NCI-H1694 treated with DMSO at 0.1 percent for 48 hours (cell line): ENCODE measurements at places on chromosomes 4 and X.
A peak's percentile ranks its signal among the peaks of the same experiment; 100 is the strongest.

DNA sequence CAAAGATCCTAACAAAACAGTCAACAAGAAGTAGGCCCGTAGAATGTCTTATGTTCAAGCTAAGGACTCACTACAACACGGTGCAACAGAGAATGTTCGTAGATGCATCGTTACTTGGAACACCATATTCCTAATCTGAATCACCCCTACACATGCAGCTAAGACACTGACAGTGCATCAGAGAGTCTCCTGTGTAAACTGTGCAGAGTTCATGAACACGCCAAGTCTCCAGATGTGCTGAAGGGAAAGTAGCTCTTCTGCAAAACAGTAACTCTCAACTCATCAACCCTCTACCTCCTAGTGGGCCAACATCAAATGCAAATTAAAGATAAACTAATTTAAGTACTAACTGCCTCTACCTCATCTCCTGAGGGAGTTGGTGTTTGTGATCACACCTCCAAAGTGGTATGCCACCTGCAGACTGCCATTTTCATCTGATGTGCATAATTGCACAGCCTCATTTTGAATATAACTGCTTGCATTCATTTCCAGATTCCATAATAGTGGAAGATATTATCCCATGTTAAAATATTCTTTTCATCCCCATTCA is 73.5 kb downstream of the MOSPD2 start:
- no peak for DNase-seq

DNA sequence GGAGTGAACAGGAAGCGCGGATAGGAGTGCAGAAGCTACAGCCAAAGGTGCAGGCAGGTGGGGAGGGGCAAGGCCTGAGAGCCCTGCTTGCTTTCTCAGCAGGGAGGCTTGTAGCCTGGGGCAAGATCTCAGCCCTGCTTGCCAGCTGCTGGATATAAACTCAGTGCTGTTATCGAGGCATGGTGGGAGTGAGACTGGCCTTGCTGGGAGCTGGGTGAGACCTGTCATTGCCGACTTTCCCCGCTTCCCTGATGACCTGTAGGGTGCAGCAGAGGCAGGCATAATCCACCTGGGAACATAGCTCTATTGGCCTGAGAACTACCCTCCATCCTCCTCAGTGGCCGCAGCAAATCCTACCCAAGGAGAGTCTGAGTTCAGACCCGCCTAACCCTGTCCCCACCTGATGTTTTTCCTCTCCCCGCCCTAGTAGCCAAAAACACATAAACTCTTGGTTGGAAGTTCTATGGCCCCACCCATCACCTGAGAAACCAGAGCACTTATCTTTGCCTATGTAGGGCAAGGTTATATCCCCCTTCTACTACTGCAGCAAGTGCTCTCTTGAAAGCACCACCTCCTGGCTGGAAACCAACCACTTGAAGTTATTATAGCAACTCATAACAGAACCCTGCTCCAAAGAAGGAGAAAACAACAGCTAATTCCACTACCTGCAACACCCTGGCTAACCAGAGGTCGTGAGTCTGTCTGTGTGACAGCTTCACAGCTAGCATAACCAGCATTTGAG is 80.7 kb downstream of the FHIP1A start:
- DNase-seq = no peak

DNA sequence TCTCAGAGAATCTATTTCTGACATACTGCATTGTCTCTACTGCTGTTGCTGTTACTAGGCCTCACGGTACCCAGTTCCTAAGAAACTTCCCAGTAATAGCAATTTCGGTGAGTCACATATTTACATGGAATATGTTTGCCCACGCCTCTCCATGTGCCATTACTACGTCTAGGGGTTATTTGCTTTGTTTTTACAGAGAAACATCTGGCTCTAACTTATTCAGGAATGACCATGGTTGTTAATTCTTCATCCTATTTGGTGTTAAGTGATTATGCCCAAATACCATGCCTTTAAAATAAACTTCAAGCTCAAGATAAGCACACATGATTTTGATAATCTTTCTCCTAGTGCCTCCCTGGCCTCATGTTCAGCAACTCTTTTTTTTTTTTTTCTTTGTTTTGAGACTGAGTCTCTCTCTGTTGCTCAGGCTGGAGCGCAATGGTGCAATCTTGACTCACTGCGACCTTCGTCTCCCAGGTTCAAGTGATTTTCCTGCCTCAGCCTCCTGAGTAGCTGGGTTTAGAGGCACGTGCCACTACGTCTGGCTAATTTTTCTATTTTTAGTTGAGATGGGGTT is 101.0 kb upstream of the HS3ST1 start:
- DNase-seq = no peak

DNA sequence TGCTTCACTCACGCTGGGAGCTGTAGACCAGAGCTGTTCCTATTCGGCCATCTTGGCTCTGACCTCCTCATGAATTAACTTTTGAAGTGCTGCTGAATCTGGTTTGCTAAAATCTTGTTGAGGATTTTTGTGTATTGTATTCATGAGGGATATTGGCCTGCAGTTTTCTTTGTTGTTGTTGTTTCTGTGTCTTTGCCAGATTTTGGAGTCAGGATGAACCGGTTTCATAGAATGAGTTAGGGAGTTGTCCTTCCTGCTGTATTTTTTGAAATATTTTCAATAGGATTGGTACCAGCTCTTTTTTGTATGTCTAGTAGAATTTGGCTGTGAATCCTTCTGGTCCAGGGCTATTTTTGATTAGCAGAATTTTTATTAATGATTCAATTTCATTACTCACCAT is 138.1 kb downstream of the NPFFR2 start:
- no peak for DNase-seq

- DNase-seq = no peak
These were observed 4.4 kb downstream of the FGFBP2 start for GRCh38 chr4:15958562-15958961.

- no peak for DNase-seq
These were observed 135.4 kb downstream of the SMIM20 start for GRCh38 chr4:26049447-26049846.

DNA sequence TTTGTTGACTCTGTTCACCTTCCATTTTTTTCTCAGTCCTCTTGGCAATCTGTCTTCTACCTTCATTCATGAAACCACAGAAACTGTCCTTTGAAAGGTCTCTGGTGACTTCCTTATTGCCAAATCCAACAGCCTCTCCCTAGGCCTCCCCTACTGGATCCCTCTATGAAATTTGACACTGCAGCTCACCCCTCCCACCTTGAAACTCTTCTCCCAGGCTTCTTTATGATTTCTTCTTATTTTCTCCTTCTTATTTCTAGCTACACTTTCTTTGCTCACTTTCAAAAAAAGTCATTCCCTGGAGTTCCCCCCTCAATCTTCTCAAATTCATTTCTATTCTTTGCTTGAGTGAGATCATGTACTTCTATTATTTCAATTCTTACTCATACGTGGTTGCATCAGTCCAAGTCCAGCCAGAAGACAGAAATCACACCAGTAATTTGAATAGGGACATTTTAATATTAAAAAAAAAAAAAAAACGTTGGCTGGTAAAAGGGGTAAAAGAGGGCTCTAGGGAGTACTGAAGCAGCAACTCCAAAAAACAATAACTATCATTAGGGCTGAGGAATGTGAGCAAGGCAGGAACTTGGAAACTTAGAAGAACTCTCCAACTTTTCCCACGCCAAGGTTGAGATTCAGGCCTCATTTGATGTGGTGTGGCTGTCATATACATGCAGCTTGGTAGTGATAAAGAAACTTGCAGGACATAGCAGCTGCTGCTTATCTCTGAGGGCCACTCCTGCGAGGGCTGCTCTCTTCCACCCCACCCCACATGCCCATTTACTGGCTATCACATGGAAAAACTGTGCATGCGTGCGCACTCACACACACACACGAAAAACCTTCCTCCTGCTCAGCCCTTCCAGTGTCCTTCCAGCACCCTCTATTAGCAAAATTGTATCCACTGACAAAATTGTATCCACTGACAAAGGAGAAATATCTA is 169.8 kb upstream of the GALNT7 start:
- no peak for DNase-seq

- DNase-seq = peak; percentile 30
These were observed 79.4 kb downstream of the FAM53A start for GRCh38 chr4:1604706-1605205.

DNA sequence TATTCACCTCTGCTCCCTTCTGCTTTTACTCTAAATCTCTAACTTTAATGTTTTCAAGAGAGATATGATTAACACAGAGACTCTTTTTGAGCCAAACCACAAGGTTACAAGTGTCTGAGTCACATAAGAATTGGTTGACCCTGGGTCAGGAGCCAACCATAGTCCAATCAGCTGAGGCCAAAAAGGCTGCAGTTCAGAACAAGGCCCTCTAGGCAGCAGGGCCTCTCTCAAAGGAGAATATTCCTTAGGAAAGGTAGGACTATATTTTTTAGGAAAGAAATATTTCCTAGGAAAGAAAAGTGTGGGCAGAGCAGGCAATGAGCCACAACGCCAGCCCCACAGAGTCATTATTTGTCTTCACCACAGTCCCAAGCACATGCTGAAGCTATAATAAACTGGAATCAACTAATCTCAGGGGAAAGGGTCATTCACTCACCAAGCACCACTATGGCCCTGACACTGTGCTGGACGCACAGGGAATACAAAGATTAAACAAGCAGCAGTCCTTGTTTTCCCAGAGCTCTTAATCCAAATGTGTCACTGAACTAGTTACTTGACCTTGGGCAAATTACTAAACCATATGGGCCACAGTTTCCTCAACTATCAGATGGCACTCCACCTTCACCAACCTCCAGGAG is 2.2 kb downstream of the ATP8A1 start:
- no peak for DNase-seq

DNA sequence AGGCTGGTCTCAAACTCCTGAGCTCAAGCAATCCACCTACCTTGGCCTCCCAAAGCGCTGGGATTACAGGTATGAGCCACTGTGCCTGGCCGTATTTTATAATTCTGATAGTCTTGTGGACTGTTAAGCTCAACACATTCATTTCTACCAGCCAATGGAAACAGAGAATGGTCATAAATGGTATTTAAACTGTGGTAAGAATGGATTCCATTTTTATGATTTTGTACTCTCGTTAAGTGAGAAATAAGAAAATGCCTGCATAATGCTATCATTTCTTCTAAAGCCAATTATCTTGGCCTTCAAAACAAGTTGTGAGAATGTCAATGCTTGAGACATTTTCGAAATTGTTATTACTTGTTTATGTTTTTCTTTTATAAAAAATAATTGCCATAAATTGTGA is 321.0 kb downstream of the IL15 start:
- DNase-seq = no peak

GRCh38 chrX:30715976-30716375 is 62.8 kb downstream of the GK start:
- no peak for DNase-seq
